ENCODE measurements at places on chromosomes 12 and 14.

DNA sequence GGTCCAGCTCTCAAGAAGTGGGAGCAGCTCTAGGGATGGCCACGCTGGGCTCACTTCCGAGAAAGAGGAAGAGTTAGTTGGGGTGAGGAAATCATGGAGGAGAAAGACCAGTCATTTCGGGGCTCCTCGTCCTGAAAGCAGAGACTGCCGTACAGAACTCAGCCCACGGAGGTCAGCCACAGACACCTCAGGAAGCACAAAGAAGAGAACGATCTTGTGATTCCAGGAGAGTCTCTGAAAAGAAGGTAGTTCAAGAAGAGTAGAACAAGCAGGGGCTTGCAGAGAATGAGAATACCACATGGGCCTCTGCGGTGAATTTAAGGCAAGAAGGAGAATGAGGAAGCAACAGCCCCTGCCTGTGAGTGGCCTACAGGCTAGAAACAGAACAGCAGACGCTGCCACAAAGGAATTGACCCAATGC, 311.9 kb downstream of the CACNA1C start:
- DNase-seq: no peak

- DNase-seq: no peak
Observed at GRCh38 chr14:51449681-51450080, 202.0 kb upstream of the FRMD6 start.

GRCh38 chr12:112938751-112939150, 477 bp downstream of the OAS3 start:
- DNase-seq: no peak

DNA sequence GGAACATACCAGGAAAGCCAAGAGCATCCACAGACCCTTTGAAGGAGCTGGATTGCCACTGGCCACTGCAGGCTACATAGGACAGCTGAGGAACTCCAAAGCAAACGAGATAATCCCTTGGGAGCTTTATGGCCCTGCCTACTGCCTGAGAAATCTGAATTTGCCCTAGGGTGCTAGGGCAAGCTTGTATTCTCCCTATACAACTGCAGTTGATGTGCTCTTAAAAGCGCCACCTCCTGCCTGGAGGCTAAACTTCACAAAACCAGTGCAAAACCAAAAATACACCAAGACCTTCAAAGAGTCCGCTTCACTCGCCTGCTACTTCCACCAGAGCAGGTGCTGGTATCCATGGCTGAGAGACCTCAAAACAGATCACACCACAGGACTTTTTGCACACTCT, 99.6 kb upstream of the KRR1 start:
- DNase-seq: no peak

- no peak for DNase-seq
Observed at GRCh38 chr14:79704041-79704807, 507.1 kb downstream of the DIO2 start.

DNA sequence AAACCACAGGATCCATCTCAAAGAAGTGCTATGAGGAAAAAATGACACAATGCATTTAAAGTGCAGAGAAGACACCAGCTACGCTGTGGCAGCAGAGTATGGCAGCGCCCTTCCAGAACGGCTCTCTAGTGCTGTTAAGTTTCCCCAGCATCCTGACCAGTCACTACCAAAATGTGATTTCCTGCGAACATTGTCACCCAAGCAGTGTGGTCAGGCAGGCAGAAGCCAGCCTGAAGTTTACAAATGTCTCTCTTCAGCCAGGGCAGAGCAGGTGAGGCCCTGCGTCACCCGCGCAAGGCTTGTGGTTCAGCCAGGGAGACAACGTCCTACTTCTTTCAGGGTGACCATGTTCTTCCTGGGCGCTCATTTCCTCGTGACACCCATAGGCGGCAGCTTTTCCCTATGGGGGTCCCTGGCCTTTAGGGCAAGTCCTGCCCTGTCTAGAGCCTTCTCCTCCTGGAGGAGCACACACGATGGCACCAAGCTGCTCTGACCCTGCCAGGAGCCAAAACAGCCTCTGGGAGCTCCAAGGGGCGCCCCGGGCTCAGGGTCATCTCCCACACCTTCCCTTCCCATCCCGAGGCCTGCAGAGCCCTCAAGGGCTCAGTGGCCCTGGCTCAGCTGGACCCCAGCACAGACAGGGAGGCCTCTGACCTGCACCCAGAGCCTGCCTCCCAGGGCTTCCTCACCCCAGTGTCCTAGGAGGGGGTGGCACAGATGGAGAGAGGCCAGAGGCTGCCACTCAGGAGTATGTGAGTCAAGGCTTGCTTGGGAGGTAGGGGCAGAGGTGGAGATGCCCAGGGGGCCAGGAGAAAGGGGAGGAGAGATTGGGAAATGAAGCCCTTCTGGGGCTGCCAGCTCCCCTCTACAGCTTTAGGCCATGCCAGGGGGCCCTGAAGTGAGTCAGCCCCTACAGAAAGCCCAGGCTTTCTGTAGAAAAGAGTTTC, 41.9 kb downstream of the PSMA6 start:
- no peak for DNase-seq

DNA sequence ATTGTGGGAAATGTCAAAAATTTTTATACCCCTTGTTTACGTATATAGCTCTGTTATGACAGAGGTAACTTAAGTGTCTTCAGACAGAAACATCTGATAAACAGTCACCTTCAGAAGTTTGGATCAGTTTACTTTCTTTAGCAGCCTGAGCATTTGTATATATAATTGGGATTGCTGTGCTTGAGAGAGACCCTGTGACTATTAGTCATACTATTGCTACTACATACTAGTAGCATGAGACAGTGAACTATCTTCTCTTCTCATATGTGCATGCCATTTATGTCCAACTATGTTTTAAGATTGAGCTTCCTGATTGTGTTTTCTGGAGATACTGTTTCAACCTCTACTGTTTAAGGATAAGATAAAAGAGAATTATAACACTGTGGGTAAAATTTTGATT, 101.5 kb downstream of the PDE6H start:
- no peak for DNase-seq

DNA sequence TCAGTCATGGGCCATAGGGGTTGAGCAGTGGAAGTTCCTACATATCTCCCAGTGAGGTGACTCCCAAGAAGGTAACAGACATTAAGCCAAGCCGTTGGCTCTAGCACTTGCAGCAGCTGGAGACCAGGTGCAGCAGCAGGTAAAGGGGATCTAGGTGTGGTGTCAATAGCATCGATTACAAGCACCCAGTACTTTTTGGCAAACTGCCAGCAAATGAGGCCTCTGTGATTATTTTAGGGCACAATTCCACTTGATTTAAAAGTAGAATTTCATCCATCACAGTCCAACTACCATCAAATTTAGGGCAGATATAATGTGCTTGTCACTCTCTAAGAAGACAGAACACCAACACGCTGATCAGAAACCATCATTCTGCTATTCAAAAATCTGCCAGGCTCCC, 224.1 kb upstream of the EGLN3 start:
- no peak for DNase-seq

DNA sequence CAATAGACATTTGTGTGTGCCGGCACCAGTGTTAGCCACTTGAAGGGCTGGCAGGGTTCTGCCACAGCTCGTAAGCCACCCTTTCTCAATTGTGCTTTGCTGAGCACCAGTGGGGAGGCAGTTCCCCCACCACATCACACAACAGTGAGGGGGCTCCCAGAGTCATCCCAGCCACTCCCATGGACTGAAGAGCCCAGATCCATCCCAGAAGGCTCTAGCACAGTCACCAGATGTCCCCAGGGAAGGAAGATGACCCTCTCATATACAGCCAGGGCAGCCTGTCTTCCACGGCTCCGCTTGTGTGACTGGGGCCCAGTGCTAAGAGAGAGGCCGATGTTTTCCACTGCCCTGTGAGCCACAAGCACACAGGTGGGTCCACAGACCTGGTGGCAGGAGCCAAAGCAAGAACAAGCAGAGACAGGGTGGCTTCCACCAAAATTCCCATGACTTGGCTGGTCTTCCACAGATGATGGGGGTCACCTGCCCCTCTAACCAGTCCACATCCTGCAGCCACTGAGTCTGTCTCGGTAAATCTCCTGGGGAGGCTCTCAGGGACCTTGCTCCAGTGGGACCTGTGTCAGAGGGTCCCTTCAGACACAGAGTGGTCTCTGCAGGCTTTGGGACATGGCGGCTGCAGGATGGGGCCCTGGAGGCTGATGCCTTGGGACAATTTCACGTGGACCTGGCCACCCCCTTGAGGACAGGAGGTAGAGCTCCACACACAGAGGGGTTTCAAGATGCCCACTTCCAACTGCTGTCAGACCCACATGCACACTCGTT, 71.9 kb upstream of the DDX11 start:
- DNase-seq: no peak

DNA sequence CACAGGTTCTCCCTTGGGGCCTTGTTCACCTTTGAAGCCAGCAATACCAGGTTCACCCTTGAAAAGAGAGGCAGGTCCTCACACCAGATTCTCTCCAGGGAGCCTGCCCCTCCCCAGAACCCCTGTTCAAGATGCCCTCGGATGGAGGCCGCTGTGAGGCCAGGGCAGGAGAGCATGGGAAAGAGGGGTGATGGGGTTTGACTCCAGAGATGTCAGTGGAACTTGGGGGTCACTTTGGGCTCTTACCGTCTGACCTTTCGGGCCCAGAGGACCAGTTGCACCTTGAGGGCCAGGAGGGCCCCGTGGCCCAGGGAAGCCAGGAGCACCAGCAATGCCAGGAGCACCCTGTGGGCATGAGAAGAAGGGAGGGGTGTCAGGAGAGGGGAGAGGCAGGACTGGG, 17.4 kb downstream of the COL2A1 start:
- DNase-seq: no peak

DNA sequence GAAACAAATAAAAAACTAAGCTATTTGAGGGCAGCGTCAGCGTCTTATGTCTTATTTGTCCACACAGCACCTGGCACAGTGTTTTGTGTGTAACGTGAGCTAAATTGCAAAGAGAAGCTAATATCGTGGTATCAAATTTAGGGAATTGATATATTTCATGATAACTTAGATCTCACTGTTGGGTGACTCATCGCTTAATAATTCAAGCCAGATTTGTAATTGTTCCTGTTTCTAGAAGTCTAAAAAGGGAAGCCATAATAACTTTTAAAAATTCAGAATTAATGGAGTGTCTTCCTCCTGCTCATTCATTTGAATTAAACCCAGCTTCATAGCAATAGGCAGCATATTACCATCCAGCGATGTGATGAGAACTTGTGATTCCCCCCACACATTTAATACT, 214.7 kb downstream of the PDZRN4 start:
- no peak for DNase-seq

- no peak for DNase-seq
Observed at GRCh38 chr14:77964586-77964985, 164.7 kb downstream of the ADCK1 start.

- DNase-seq: no peak
Observed at GRCh38 chr12:23816394-23816851, 133.0 kb downstream of the SOX5 start.

- DNase-seq: no peak
Observed at GRCh38 chr12:101891462-101891971, 14.1 kb downstream of the DRAM1 start.

DNA sequence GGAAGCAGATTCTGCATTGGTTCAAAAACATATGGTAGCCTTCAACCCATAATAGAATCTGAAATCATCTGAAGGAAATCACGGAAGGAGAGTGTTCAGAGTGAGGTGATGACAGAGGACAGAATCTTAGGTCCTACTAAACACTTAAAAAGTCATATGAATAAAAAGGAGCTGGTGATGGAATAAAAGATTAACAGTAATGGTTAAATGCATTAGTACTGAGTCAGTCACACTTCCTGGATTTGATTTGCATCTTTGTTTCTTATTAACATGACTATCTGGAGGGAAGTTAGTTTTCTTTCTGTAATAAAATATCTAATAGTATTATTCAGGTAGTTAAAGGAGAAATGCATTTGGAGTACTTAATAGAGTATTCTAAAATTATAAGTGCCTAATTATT, 296.3 kb upstream of the ATXN7L3B start:
- no peak for DNase-seq

GRCh38 chr12:130712346-130713065, 3.6 kb downstream of the RIMBP2 start:
- no peak for DNase-seq

DNA sequence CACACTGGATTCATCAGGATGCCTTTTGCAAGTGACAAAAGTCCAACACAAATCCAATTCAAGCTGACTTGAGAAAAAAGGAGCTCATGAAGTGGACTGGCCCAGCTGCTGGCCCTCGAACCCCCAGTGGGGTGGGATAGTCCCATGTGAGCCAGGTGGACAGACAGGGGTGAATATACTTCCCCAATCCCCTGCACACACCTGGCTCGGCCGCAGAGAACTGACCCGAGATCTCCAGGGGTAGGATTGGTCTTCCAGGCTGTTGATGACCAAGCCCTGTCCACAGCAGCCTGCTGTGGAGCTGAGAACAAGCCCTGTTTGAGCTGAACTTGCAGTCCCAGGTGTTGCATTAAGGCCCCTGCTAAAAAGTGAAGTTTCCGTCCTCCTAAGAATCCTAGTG, 56.2 kb downstream of the TPCN1 start:
- no peak for DNase-seq

- no peak for DNase-seq
Observed at GRCh38 chr12:42070036-42070435, 74.6 kb downstream of the GXYLT1 start.

DNA sequence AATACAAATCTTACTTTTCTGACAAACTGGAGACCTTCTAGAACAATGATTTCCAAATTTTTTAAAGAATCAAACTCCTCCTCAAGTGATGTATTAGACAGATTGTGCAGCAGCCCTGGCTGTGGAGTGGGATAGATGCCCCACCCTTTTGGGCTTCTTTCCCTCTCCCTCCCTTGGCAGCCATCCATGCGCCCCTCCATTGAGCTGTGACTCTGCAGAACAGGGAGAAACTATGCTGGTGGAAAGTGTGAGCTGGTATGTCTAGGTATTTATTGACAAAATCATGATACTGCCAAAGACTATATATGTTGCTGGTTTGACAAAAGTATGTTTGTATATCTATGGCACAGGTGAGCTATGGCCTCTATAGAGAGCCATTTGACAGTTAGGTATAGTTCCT, 138.5 kb downstream of the KTN1 start:
- no peak for DNase-seq

- no peak for DNase-seq
Observed at GRCh38 chr12:18897823-18898222, 159.9 kb downstream of the CAPZA3 start.

- no peak for DNase-seq
Observed at GRCh38 chr12:24020397-24021163, 71.1 kb upstream of the SOX5 start.

DNA sequence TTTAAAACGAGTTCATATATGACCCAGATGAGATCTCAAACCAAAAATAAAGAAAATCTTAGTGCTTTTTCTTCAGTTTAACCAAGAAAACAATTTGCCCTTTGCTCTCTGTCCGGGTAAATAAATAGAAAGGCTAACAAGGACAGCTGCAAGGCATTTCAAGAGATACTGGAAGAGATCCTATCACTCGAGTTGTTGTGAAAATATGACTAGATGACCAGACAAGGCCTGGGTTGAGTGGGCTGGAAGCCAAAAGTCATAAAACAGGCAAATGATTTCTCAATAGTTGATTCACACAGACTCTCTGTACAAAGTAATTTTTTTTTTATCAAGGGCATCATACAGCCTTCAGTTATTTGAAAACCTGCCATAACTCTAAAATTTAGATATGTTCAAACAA, 55.9 kb upstream of the AVPR1A start:
- no peak for DNase-seq

- DNase-seq: no peak
Observed at GRCh38 chr14:63682727-63683593, 41.3 kb upstream of the WDR89 start.

- no peak for DNase-seq
Observed at GRCh38 chr12:80813820-80814219, 97.1 kb downstream of the MYF5 start.

All from stimulated activated CD4-positive, alpha-beta T cell treated with anti-CD3 and anti-CD28 coated beads, Interleukin-1b, Interleukin-23, amount 100 ng/mL, for 4 hours (primary cell).